ENCODE measurements at places on chromosomes 4 and X.

- DNase-seq, result no peak
These were observed 21.2 kb upstream of the TBC1D9 start for GRCh38 chr4:140777386-140777785.

GRCh38 chrX:125757794-125758564 lies 408.1 kb downstream of the DCAF12L2 start:
- no peak for DNase-seq

DNA sequence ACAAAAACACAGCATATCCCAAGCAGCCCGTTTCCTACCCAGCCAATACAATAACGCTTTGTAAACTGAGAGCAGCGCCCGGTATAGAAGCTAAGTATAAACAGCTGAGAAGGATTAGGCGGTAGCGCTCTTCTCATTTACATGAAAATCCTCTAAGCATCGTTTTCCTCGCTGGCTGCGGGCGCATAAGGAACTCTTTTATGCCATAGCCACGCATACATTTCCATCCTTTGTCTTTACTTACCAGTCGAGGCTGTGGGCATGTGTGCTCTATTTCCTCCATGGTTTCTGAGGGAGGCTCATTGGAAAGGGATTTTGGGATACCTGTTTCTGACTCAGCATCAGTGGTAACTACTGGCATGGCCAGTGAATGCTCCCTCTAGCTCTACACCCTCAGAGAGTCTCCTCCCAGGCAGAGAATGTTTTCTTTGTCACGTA lies 383 bp downstream of the PCYT1B start:
- DNase-seq, result no peak

DNA sequence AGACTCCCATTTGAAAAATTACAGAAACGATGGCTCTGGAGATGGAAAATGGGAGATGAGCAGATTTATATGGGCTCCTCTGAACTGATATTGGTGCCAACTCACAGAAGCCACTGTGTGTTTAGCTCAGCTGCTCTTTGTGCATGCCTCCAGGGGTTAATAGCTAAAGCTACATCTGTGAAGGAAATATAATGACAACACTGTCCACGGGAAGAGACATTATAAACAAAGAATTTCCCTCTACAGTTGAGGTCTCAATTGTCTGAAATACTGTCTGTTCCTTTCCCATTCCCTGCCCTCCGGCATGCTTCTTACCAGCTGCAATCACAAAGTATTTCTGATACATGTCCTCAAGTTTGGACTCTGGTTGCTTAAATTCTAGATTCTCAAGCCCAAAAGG lies 40.4 kb downstream of the PPA2 start:
- no peak for DNase-seq

- no peak for DNase-seq
These were observed 69.2 kb upstream of the MAML3 start for GRCh38 chr4:140223056-140223810.

- DNase-seq, result no peak
These were observed 239.6 kb downstream of the SPOCK3 start for GRCh38 chr4:166994686-166995085.

GRCh38 chr4:110904435-110905065 lies 281.7 kb upstream of the PITX2 start:
- no peak for DNase-seq
